SJSA1 (cell line): ENCODE measurements at places on chromosomes 12 and 14. TPM values are rescaled to one million over a fixed set of nuclear protein-coding genes. Genes with fewer than 3 reads are reported as not detected.

Gene ATP5F1B
- 382 and 483 TPM in 2 replicates for total RNA-seq

Gene NOS1
- not detected in 2 replicates for total RNA-seq

Gene ESPL1
- 20.2 and 28.0 TPM in 2 replicates for total RNA-seq

Gene USP5
- 121 and 150 TPM in 2 replicates for total RNA-seq

Gene CIROP
- total RNA-seq = not detected in 2 replicates

Gene NFATC4
- total RNA-seq = 14.6 and 23.6 TPM in 2 replicates

Gene AHNAK2
- total RNA-seq = 4.3 and 8.9 TPM in 2 replicates

Gene MANSC1
- total RNA-seq = 0.22 and 1.5 TPM in 2 replicates

Gene OR9K2
- not detected in 2 replicates for total RNA-seq

Gene TMEM120B
- total RNA-seq = 6.5 and 14.0 TPM in 2 replicates

DNA sequence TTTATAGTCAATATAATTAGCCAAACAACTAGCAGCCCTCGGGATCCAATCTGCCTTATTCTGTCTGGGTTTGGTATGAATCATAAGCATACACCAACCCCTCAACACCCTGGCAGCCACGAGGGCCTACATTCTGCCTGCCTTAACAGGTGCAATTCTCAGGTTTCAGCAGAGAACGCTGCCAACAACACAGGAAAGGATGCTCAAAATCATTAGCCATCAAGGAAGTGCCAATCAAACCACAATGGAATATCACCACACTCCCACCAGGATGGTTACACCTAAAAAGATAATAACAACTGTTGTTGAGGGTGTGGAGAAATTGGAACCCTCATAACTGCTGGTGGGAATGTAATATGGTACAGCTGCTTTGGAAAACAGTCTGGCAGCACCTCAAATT, 122.8 kb downstream of the TTC7B start:
- no peak for DNase-seq

DNA sequence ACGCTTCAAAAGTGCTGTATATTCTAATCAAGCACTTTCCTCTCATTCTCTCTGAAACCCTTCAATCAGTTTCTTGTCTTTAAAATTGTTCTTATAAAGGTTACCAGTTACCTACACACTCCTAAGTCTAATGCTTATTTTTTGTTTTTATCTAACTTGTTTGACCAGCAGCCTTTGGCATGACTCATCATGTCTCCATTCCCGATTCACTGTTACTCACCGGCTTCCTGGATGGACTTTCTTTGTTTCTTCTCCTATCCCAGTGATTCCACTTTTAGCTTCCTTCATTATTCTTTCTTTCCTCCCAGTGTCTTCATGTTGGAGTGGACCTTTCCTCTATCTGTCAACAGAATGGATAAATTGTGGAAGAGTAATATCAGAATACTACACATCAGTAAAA, 368.6 kb upstream of the CCDC196 start:
- peak; percentile 4 for DNase-seq

DNA sequence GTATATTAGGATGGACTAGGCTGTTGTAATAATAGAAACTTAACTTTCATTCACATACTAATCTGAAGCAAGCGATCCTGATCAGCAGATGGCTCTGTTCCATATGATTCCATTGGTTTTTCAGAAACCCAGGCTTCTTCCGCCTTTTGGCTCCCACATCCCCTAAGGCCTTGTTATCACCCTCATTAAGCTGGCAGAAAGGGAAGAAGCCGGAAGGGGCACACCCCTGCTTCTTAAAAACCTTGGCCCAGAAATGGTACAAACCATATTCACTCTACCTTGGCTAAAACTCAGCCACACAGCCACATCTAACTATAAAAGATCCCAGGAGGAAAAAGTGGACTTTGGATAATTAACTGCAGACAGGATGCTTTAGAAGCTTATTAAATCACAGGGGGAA, 329.2 kb downstream of the PCNX1 start:
- DNase-seq = no peak

DNA sequence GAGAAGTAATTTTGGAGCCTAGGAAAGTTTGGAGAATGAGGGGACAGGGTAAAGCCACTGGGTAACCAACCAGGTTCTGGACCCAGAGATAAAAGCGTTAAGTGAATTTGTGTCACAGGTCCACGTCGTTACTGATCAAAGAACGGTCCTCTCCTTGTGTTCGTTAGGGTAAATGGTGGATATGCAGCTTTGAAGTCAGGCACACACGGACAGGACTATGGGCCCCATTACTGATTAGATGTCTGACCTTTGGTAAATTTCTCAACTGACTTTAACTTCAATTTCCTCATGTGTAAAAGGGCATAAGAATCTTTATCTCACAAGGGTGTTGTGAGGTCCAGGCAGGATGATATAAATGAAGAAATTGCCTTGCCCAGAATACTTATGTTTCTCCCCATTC, 76.6 kb downstream of the EMP1 start:
- DNase-seq = no peak

DNA sequence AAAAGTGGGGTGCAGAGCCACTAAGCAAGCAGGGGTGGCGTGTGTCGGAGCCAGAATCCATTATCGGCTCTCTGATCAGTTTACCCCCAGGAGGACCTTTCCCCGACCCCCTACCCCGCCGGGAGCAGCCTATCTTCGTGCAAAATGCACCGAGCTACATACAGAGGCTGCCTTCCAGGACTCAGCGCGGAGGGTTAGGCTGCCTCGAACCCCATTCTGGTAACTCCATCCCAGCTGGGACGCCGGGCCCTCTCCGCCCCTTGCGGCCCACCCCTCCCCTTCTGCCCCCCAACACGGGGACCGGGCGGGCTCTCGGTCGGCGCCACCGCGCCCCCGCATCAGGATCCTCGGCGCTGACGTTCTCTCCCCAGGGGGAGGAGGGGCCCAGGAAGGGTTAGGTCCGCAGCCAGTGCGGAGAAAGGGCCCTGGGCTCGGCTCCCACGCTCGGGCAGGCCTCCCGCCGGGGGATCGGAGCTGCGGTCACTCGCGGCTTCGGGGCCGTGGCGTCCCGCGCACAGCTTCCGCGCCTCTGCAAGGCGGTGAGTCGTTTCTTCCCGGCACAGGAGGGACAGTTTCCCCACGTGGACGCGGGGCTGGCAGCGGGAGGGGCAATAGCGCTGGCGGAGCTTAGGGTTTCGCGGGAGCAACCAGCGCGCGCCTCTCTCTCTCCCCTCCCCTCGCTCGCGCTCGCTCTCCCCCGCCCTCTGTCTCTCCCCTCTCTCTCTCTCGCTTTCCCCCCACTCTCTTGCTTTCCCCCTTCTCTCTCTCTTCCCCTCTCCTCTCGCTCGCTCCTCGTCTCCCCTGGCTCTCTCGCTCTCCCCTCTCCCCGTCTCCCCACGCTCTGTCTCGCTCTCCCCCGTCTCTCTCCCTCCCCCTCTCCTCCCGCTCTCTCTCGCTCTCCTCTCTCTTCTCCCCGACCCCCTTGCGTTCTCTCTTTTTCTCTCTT, 12.5 kb upstream of the MAP3K9 start:
- DNase-seq = no peak

DNA sequence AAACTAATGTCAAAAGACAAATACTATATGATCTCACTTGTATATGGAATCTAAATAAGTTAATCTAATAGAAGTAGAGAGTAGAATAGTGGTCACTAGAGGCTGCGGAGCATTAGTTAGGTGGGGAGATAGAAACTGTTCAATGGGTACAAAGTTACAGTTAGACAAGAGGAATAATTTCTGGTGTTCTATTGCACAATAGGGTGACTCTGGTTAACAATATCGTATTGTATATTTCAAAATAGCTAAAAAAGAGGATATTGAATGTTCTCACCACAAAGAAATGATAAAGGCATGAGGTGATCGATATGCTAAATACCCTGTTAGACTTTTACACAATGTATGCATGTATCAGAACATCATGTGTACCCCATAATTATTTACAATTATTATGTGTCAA, 42.9 kb downstream of the IGF1 start:
- DNase-seq = no peak

DNA sequence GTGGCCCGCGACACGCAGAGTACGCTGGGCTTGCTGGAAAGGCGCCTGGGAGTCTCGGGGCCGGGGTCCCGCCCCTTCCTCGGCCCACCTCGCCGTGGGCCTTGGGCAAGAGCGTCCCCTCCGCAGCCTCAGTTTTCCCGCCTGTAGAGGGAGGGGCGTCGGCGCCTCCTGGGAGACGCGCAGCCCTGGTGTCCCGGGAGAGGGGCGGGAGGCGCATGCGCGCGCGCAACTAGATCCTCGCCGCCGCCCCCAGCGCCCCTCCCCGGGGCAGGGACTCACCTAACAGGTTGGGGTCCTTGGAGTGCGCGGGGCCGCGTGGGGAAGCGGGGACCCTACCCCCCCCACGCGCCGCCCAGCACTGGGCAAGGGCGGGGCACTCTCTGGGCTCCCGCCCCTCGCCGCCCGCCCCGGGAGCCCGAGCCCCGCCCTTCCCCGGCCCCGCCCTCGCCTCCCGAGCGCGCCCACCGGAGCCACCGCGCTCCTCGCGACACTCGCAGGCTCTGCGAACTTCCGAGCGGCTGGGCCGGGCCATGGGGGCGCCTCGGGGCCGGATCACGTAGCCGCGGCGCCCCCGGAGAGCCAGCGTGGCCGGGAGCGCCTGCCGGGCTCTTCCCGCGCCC, at the start of gene KIF26A:
TSS of gene KIF26A (plus strand) at position 490 of the 620 bp plus-strand sequence. CDS start 136 bp downstream, outside the sequence.
- DNase-seq = peak; percentile 6

DNA sequence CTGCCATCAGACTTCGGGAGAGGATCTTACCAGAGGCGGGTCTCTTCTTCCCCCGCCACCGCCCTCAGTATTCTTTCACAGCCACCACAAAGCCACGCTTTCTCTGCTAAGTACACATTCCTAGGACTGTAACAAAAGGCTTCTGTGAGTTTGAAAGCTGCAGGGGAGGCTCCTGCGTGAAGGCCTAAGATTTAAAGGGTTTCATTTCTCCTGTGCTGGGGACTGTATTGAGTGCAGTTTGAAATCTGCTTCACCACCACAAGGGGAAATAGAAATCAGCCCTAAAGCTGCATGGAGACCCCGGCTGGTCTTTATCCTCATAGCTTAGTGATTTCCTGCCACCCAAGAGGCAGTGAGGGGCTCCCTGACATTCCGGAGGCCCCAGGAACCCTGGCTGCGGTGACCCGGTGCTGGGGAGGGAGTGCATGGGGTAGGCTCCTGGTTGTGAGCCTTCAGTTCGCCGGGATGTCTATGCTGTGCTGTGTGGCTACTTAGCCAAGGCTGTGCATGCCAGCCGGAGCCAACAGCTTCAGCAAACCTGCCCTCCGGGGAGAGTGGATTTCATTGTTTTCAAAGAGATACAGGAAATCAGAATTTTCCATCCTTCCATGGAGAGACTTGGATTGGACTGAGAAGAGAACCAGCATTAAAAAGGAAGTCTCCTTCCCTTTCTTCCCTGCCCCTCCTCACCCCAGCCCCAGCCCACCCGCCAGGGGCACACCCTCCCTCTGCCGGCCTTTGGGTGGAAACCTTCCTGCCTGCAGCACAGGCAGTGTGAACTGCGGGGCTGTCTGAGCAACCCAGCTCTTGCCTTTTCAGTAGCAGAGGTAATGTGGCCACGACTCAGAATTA, 163.3 kb downstream of the ETV6 start:
- peak; percentile 55 for DNase-seq

DNA sequence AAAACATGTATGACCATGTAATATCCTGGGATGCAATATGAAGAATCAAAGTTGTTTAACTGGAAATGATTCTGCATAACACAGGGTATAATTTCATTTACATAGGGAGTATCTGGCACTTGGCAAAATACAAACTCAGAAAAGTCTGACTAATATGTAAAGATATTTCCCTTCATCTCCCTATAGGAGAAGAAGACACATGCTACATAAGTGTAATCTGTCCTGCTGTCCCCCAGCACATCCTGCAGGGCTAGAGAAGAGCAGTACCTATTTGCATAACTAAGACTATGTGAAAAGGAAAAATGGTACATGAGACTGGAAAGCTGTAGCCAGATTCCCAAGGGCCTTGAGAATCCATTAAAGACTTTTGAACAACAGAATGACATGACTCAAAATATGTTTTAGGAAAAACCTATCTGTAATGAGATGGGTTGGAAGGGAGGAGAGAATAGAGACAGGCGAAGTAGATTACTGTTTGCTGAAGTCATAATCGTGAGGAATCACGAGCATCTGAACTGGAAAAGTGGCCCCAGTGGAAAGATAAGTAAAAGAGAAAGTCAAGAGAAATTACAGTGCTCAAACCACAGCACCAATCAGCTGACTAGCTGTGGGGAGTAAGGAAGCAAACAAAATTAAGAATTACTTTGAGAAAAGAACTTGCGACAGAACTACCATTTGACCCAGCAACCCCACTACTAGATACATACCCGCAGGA, 155.1 kb upstream of the HMGA2 start:
- no peak for DNase-seq

- peak; percentile 96 for DNase-seq
Observed at GRCh38 chr12:57881475-57881874, 34.9 kb upstream of the CTDSP2 start.

DNA sequence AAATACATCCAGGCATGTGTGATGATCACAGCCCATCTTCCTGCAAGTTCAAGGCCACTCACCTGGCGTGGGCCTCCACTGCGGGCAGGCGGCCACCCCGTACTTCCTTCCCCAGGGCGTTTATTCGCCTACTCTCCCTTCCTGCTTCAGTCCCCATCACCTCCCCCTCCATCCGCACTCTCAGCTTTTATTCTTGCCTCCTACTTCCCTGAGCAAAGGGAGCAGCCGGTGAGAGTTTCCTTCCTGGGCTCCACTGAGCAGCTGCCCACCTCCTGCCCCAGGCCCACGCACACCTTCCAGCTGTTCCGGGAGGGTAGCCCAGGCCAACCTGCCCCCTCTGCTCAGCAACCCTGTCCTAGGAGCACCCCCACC, 4.1 kb downstream of the CYP46A1 start:
- DNase-seq = no peak

DNA sequence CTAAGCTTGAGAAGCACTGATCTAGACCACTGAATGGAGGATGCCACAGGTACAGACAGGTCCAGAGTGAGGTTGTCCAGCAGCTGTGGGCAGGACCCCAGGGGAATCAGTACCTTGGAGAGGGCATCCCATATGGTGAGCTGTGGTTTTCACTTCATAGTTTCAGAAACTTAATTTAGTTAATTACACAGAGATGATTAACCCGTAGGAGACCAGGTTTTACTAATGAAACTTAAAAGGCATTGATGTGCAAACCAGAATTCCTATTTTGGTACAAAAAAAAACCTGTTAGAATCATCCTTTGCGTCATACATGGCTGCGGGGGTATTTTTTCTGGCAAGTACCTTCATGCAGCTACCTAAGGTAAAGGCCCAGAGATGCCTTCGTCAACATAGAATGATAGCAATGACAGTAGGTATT, 159.3 kb downstream of the DACT1 start:
- no peak for DNase-seq

DNA sequence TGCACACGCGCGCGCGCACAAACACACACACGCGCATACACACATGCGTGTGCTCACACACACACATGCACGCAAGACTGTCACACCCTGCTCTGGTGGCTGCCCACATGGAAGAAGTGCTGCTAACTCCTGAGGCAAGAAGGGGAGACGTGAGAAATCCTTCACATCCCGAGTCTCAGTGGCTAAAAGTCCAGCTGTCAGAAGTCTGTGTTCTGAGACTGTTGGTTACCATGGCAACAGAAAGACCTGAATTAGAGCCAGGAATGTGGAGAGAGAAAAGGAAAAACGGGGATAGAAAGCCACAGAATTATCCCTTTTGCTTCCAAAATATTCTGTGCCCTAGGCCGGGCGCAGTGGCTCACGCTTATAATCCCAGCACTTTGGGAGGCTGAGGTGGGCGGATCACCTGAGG, 71.2 kb downstream of the PPFIBP1 start:
- DNase-seq = peak; percentile 45

- DNase-seq = no peak
Observed at GRCh38 chr12:20404576-20405346, 36.4 kb downstream of the PDE3A start.

GRCh38 chr12:39622306-39622705, 2.7 kb upstream of the ABCD2 start:
- no peak for DNase-seq

GRCh38 chr14:68104518-68104917, 284.9 kb downstream of the RAD51B start:
- peak; percentile 45 for DNase-seq

GRCh38 chr14:81169711-81170103, 51.1 kb downstream of the GTF2A1 start:
- DNase-seq = no peak
